ENCODE measurements at places on chromosomes 1 and 21.
A peak's percentile ranks its signal among the peaks of the same experiment; 100 is the strongest.

DNA sequence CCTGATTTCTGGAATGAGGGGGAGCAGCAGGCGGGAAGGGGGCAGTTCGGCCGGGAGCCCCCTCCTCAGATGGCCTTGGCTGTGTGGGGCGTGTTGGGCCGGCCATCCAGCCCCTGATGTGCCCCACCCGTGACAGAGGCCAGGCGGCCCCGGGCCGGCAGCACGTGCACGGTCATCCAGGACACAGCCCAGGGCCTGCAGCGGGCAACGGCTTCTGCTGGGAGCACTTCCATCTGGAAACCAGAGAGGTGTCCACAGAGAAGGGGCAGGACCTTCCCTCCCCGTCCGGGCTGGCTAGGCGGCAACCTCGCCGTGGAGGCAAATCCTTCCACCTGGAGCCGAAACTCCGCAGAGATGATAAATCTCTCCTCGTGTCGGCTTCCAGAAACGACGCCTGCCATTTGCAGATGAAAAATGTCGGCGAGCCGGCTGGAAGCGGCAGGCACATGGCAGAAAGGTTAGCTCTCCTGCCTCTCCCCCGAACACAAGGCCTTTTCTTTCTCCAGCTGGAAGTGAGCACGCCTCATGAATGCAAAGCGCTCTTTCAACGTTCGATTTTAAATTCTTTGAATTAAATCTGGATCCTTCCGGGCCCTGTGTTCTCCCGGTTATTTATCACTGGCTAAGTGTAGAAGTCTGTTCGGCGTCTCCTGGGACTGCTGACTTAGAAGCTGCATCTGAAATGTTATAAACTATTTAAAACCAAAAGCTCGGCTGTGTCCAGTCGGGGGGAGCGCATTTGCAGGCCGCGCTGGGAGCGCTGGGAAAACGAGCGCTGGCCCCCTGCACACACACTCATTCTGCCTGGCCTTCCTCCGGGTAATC, 9.4 kb upstream of the ACTRT2 start:
- peak; percentile 54 for DNase-seq

GRCh38 chr1:176450526-176450925, 12.4 kb upstream of the PAPPA2 start:
- DNase-seq = no peak

DNA sequence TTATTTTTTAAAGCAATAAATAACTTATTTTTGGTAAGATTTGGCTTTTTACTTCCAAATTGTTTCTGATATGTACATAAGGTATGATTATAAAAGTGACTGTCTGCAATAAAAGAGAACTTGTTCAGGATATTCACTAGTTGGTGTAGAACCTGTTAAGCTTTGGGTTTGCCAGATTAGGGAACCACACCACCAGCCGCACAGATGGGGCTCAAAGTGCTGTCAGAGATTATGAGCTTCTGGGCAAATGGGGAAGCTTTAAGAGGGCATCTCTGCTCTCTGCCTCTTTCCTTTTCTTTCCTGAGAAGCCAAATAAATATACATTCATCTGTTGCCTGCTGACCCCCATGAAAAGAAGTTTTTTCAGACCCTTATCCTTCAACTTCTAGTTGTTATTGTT, 25.4 kb downstream of the IVNS1ABP start:
- DNase-seq = no peak

- no peak for DNase-seq
Observed at GRCh38 chr1:104768466-104768865, 1018.8 kb downstream of the AMY1C start.

DNA sequence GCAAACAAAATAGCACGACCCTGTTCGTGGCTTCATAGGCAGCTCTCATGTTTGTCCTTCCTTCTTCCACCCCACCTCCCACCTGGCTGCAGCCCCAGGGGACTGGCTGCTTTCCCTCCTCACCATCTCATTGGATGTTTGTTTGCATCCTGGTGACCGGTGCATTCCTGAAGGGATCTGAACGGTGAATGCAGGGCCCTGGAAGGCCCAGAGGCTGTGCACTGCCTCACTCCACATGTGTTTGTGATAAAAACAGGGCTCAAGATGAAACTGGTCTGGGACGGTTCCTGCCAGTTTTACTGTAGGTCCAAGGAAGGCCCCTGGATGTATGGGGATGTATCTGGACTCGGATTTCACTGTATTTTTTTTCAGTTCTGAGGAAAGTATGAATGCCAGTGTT, 42.8 kb downstream of the CNN3 start:
- DNase-seq = peak; percentile 52

GRCh38 chr1:99646868-99647267, 955 bp downstream of the PALMD start:
- no peak for DNase-seq

DNA sequence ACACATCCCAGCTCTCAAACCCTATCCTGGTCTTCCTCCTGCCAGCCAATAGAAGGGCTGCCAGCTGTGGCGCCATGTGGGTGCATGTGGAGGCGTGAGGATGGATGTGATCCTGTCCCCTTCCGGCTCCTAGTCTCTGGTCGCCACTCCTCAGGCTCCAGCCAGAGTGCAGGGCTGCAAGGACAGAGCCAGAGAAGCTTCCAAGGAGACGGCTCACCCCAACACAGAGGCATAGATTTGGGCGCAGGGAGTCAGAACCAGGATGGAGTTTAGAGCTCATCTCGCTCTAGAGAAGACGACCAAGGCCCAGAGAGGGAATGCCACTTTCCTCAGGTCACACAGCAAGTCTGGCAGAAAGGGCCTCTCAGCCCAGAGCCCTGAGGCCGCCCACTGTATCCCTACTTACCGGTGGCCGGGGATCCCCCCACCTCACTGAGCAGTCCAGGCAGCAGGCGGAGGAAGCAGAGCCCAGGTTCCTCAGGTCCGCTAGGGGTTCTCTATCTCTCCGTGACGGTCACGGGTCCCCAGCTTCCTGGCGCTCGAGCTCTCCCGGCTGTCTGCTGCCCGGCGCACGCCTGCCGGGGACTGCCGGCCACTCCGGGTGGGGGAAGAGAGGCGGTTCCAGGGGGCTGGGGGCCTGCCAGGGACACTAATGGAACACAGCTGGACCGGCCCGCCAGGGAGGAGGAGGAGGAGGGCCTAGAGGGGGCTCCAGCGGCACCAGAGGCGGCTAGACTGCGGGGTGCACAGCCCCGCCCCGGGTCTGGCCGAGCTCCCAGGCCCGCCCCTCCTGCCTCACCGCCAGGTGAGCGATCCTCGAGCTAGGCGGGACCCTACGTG, at the start of gene COL16A1:
TSS of gene COL16A1 (minus strand) at position 587 of the 840 bp plus-strand sequence. CDS start 1,824 bp downstream, outside the sequence.
- no peak for DNase-seq

GRCh38 chr1:37055631-37056030, 21.3 kb upstream of the GRIK3 start:
- no peak for DNase-seq

All from C1 segment of cervical spinal cord (tissue), 14 donors.